ENCODE measurements at places on chromosomes 6 and 20.
A peak's percentile ranks its signal among the peaks of the same experiment; 100 is the strongest.

DNA sequence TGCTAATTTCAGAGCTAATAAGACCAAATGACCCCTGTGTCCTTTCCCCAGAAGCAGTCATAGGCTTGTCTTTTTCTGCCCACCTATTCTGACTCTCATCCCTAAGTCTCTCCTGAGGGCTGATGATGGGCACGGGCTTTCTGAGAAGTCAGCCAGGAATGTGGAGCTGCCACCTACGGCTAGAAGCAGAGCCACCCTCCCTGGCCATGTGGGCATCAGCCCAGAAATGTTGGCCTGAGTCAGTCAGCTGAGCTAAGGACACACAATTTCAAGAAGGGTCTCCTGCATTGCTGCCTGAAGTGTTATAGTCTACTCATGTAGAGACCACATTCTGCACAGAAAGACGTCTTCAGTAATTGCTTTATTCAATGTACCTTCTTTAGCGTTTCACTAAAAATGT is 17.1 kb downstream of the MYLIP start:
- DNase-seq = no peak

- DNase-seq = no peak
Observed at GRCh38 chr6:113466526-113466925, 390.6 kb upstream of the MARCKS start.

DNA sequence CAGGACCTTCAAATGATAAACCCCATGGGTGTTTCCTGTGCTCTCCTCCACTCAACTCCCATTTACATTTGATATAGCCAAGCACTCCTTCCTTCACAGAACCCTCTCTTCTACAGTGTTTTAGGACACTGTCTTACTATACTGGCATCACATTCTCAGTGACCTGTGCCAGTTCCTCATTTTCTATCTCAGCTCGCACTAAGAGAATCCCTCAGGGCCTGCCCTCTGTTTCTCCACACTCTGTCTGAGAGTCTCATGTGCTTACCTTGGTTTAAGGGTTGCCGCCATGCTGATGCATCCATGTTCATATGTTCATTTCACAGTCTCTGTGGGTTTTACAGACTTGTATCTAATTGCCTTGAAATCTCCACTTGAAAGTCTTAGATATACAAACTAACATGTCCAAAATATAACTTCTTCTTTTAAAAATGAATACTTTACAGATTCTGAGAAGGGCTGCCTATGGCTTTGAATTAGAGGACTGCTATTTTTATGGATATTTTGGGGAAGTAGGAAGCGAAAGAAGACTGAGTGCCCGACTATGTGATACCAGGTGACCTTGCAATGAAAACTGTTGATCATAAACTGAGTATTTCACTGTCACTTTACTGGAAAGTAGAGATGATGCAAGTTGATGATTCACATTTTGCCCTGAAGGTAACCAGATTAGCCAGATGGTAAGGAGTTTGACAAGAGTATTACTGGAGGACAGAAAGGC is 153.1 kb upstream of the SIM1 start:
- no peak for DNase-seq

GRCh38 chr6:43606019-43606418 is 23.0 kb downstream of the GTPBP2 start:
- DNase-seq = no peak

GRCh38 chr6:169326067-169326799 is 72.6 kb upstream of the THBS2 start:
- DNase-seq = no peak

- DNase-seq = no peak
Observed at GRCh38 chr6:134347885-134348805, 30.2 kb upstream of the SGK1 start.

GRCh38 chr20:6908673-6909072 is 141.2 kb downstream of the BMP2 start:
- no peak for DNase-seq

- DNase-seq = no peak
Observed at GRCh38 chr20:48816282-48817205, 11.3 kb downstream of the PREX1 start.

DNA sequence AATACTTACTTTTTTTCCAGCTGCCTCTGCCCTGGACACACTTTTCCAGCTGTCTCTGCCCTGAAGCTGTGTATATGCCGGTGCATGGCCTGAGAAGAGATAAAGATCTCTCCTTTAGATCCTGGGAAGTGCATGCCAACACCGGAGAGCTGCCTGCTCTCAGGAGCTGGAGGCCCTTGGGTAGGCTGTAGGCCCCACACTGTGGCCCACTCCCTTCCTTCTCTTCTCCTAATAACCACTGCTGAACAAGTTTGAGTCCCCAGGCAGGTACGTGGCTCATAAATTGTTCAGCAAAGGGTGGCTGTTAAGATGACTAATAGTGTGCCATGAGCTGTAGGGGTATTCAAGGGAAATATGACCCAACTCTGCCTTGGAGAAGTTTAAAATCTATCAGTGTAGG is 102.5 kb downstream of the CD24 start:
- no peak for DNase-seq

- no peak for DNase-seq
Observed at GRCh38 chr20:54197621-54198604, 10.0 kb upstream of the PFDN4 start.

DNA sequence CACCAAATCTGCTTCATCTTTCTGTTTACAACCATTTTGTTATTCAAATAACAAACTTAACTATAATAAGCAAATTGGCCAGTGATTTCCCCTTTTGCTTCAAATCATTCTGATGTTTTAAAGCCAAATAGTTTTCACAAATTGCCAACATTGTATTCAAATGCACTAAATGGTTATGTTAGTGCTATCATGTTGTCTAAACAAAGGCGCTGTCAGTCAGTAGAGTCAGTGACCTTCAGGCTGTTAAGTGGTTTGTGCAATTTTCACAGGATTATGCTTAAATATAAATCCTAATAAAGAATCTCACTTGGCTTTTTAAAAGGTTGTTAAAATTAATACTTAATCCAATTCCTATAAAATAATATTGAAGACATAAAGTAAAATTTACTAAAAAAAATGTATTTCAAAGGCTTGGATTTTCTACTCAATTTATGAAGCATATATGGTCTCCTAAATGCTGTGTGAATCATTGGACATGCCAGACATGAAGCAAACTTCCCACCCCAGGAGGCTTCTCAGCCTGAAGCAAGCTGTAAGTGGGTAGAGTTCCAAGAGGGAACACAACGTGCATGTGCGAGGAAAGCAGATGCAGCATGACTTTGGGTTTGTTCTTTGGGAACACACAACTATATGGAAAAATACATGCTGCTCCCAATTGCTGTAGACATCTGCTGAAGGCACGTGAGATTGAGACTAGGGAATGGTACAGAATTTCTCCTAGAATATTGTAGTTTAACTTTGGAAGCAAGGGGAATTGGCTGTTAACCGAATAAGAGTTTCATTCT is 54.9 kb downstream of the RSPO3 start:
- no peak for DNase-seq

GRCh38 chr20:35319192-35319870 is 27.1 kb upstream of the FAM83C start:
- no peak for DNase-seq

- no peak for DNase-seq
Observed at GRCh38 chr6:98957450-98957849, 9.7 kb upstream of the FBXL4 start.

GRCh38 chr6:113047932-113048331 is 700.8 kb downstream of the RFPL4B start:
- no peak for DNase-seq

- no peak for DNase-seq
Observed at GRCh38 chr6:169949511-169950097, 198.2 kb downstream of the ERMARD start.

DNA sequence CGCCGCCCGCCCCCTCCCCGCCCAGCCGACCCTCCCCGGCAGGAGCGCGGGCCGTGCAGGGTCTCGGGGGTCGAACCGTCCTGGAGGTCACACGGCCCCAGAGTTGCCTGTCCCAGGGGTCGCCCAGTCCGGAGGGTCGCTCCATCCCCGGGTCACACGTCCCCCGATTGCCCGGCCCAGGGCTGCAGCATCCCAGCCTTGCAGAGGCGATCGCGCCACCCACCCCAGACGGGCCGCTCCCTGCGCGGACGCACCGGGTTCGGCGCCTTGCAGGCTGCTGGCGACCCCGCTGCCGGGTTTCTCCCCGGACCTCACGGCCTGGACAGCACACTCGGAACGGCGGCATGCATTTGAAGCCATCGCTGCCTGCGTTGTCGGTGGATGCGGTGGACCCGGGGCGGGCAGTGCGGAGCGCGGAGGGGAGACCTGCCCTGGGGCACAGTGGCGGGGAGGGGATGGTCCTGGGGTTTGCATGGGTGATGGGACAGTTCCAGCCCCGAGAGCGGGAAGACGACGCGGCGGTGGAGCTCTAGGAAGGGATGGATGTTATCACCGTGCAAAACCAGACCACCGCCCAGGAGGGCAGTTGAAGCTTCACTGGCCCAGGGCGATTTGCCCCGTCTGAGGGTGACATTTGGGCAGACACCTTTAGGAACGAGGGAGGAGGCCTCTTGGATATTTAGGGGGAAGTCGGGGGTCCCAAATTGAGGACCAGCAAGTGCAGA is 22.7 kb upstream of the FRMD1 start:
- no peak for DNase-seq

GRCh38 chr6:127786109-127786508 is 114.7 kb downstream of the THEMIS start:
- no peak for DNase-seq

- peak; percentile 16 for DNase-seq
Observed at GRCh38 chr6:42726485-42727086, 4.2 kb upstream of the PRPH2 start.

- no peak for DNase-seq
Observed at GRCh38 chr6:100468016-100468622, 3.4 kb upstream of the SIM1 start.

GRCh38 chr20:45359406-45360148 is 3.4 kb upstream of the SYS1 start:
- DNase-seq = no peak

- no peak for DNase-seq
Observed at GRCh38 chr6:47097092-47097945, 55.2 kb upstream of the ADGRF1 start.

DNA sequence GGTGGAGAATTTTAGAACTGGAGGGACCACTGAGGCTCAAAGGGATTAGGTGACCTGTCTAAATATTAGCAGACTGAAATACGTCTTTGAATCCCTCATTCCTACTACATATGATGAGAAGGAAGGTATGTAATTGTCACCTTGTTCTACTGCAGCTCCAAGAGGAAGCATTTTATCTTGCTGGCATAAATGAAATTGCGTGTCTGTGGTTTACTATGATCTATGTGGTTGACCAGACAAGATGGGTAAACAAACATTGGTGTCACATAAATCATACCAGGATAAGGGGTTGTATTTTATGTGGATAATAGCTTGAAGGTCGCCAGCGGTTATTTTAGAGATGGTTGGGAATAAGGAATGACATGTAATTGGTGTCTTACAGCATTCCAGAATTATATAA is 78.2 kb downstream of the LAMA4 start:
- no peak for DNase-seq

GRCh38 chr20:22909436-22909835 is 125.7 kb upstream of the SSTR4 start:
- no peak for DNase-seq

DNA sequence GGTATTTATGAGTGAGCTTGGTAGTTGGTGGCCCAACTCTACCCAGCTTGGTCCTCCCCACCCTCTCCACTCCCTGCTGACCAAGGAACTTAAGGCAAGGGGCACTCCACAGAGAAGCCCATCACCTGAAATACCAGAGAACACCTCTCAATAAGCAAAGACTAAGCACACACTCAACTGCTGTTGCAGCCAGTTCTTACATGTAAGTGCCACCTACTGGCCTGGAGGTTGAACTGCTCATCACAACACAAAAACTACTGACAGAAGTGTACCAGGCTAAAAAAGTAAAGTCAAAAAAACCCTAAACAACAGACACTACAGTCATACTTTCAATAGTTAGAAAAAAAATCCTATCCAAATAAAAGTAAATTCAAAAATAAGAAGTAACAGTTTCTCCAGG is 146.2 kb downstream of the FAM83B start:
- DNase-seq = no peak

DNA sequence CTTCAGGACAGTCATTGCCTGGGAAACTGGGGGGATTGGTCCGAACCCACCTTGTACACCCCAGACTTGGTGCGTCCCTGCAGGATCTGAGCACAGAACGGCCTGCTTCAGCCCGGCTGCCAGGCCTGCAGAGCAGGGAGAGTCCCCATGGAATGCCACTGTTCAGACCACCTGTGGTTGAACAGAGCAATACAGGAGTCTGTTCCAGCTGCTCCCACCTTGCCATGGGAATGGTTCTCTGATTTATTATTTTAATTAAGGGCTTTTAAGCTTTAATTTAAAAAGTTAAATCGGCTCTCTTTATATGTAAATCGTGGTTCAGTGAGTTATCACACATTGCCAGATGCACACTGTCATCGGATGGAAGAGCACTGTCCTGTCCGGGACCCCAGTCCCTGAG is 310.4 kb downstream of the CDH4 start:
- DNase-seq = no peak

DNA sequence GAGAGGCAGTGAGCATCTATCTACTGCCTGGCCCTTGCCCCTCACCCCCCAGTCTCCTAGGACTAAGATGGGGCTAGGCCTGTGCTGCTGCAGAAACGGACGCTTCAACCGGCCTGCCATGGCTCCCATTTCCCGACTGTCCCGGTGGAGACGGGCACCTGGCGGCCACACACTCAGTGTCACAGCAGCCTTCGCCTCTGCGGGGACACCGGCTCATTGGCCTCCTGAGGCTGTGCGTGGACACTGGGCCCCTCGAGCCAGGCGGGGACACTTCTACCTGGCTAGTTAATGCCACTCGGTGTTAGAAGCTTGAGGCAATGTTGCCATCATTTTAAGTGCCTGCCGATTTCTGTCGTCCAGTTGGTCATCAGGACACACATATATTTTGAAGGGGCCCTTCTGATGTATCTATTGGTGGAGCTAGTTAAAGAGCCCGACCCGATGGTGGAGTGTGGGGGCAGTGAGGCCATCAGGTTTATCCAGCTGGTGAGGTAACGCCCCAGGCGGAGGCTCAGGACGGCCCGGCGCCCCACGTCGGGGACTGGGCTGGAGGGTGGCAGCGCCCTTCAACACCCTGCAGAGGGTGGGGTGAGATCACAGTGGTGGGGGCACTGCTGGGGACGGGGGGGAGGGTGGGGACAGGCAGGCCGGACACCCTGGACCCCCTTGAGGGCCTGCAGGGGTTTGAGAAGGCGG is 58.9 kb upstream of the GATA5 start:
- no peak for DNase-seq

GRCh38 chr6:149963212-149963461 is 606 bp upstream of the ULBP1 start:
- no peak for DNase-seq

- no peak for DNase-seq
Observed at GRCh38 chr20:6838181-6838826, 70.8 kb downstream of the BMP2 start.

DNA sequence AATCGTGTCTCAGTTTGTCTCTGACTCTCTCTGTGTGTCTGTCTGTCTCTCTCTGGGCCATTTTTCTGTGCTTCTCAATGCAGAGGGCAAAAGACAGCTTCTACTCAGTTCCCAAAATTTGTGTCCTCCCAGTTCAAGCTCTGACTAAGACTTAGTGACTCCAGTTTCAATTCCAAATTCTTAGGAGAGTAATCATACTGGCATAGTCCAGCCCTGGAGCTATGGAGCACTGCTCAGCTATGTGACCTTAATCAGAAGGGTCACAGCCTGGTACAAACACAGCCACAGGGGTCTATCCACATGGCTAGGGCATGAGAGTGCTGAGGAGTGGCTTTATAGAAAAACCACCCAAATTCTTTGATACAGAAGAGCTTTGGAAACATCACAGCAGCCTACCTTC is 91.9 kb downstream of the FOXF2 start:
- no peak for DNase-seq

Measured in stimulated activated CD4-positive, alpha-beta T cell treated with anti-CD3 and anti-CD28 coated beads, Interleukin-15, amount 100 ng/mL, for 1 hour (primary cell).